ENCODE measurements at places on chromosomes 11 and 22.

DNA sequence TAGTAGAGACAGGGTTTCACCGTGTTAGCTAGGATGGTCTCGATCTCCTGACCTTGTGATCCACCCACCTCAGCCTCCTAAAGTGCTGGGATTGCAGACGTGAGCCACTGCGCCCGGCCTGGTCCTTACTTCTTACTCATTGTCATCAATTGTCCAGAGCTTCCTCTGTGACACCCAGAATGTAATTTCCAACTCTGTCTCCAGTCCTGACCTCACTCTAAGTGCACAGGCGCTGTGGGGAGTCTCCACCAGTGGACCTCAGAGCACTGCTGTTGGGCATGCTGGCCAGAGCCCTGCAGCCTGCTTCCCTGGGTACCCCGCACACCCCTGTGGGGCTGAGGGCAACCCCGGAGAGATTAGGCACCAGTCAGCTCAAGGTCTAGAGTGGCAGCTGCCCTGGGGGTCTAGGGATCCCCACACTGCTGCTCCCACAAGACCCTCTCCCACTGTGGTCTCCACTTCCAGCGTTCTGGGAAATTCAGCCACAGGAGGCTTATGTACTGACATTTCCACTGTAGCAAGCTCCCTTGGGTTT, 1140.3 kb downstream of the TBC1D22A start:
- no peak for DNase-seq

- DNase-seq, result no peak
These were observed 289.1 kb upstream of the SORL1-AS1 start for GRCh38 chr11:121741761-121742361.

- DNase-seq, result no peak
These were observed 2.5 kb downstream of the FCHSD2 start for GRCh38 chr11:73139476-73140198.

DNA sequence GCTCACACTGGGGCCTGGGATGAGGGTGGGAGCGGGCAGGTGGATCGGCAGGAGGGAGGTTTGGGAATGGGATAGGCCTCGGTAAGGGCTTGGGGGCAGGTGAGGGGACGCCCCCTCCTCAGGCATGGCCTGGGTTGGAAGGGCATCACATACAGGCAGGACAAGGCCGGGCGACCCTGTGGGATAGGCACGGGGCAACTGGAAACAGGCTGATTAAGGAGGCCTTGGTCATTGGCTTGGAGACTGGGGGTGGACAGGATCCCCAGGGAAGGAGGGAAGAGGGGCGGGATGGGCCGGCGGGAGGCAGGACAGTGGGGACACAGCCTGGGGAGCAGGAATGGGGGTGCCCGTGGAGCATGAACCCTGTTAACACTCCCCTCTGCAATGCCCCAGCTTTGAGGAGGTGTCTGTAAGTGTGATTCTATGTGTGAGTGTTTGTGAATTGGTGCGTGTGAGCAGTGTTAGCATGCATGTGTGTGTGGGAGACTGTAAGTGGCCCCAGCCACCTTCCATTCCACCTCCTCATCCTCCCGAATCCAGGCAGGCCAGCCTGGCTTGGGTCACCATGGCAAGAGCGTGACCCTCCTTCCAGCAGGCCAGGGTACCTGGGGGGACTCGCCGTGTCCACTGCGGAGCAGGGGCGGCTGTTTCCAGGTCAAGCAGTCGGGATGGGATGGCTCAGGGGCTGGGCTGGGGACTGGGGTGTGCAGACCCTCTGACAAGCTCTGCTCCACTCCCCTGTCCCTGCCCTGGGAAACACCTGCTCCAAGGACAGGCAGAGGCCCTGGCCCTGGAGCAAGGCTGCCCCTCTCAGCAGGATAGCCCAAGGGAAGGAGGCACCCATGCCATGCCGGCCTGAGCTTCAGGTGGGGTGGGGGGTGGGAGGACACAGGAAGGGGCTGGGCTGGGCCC, 3.4 kb upstream of the PIM3 start:
- DNase-seq, result no peak

DNA sequence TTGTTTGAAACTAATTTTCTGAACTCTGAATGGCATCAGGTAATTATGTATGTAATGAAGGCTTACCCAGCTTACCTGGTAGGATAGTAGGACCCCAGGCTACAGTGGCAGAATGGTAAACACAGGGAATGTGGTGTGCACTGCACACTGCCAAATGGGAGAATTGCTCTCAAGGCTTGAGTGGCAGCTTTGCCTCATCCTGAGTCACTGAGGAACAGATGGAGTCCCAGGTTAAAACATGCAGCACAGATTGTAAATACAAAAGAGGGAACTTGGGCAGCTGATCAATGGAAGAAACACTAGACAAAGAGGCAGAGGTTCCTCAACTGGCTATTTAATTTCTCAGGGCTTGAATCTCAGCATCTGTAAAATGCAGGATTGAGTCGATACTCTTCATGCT, 24.4 kb downstream of the GPR83 start:
- no peak for DNase-seq

DNA sequence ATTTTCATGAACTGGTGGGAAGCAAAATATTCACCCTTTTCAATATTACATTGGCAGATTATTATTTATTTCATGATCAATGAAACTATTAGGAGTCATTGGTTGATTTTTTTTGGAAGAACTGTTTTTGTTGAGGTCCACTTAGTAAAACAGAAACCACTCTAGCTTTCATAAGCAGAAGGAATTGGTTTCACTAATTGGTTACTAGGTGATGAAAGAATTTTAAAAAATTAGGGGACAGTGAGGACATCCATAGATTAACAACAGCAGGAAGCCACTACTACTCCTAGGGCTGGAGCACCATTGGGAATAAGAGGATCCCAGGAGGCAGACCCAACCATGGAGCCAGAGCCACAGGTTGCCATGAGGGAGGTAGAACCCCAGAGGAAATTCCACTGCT, 74.4 kb upstream of the KCNA4 start:
- no peak for DNase-seq

Data from GM04504 (cell line).